ENCODE measurements at places on chromosomes 16 and 17.
A peak's percentile ranks its signal among the peaks of the same experiment; 100 is the strongest.

- no peak for DNase-seq
These were observed 246.5 kb downstream of the C16orf95 start for GRCh38 chr16:87070657-87071056.

DNA sequence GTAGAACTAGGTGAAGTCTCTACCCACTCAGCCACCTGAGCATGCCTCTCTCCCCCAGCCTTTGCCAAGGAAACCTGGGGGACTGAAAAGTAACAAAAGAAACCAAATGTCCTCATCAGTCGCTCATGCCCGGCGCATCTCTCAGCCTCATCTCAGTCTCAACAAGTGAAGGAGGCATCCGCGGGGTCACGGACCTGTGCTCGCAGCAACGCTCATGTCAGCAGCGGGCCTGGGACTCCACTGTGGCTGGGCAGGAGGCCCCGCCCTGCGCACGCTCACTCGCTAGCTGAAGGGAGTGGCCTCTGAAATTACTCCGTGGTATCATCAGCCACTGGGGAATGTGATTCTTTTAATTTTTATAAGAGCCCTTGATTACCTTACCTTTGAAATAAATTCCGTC, 31.3 kb downstream of the MAP1LC3B start:
- no peak for DNase-seq

DNA sequence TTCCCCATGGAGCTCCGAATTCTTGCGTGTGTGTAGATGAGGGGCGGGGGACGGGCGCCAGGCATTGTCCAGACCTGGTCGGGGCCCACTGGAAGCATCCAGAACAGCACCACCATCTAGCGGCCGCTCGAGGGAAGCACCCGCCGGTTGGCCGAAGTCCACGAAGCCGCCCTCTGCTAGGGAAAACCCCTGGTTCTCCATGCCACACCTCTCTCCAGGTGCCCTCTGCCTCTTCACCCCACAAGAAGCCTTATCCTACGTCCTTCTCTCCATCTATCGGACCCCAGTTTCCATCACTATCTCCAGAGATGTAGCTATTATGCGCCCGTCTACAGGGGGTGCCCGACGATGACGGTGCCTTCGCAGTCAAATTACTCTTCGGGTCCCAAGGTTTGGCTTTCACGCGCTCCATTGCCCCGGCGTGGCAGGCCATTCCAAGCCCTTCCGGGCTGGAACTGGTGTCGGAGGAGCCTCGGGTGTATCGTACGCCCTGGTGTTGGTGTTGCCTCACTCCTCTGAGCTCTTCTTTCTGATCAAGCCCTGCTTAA, 617 bp upstream of the SENP3 start:
- peak; percentile 87 for DNase-seq

GRCh38 chr17:71441098-71441497, 679.7 kb upstream of the SOX9 start:
- no peak for DNase-seq

DNA sequence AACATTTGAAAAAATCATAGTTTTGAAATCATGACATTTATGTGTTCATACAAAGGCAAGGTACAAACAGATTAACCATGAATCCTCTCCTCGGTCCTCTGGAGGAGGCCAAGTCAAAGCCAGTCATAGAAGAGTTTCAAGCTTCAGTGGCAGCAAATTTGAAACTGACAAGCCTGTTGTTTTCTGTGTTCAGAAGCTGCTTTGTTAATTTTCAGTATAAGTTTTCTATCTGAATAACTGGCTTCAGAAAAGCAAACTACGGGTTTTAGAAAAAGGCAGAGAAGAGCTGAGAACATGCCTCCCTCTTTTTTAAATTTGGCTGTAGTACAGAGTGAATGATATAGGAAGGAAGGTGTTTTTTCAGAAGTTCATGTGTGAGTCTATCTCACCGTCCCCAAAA, 79.6 kb upstream of the CLEC18B start:
- no peak for DNase-seq

- no peak for DNase-seq
These were observed 304.7 kb downstream of the XYLT1 start for GRCh38 chr16:17166095-17166494.

GRCh38 chr16:86387468-86388440, 122.6 kb upstream of the FOXF1 start:
- no peak for DNase-seq

GRCh38 chr16:25027781-25028180, 12.6 kb upstream of the ARHGAP17 start:
- DNase-seq: no peak

Data from CD4-positive, alpha-beta T cell treated with Interleukin-17A for 1 hour (primary cell).